ENCODE measurements at places on chromosomes 12 and 14.

GRCh38 chr12:67940780-67941243 is 48.4 kb upstream of the IFNG-AS1 start:
- no peak for DNase-seq

DNA sequence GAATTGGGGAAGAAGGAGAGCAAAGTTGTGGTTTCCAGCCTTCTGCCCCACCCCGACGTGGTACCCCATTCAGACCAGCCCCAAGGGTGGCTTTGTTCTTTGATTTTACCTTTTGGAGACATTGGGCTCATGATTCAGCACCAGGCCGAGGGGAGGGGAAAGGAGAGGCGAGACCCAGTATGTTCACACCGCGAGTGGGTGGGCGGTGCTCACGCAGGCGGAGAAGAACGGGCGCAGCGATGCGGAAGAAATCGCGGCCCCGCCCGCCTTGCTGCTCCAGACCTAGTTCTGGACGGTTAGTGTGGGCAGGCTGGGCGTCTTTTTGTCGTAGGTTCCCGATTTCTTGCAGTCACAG is 963 bp downstream of the ATL1 start:
- DNase-seq, result peak; percentile 75

GRCh38 chr12:125902991-125903390 is 837.8 kb downstream of the AACS start:
- no peak for DNase-seq

- DNase-seq, result no peak
Measured at GRCh38 chr12:38157274-38157932, 159.2 kb upstream of the ALG10B start.

DNA sequence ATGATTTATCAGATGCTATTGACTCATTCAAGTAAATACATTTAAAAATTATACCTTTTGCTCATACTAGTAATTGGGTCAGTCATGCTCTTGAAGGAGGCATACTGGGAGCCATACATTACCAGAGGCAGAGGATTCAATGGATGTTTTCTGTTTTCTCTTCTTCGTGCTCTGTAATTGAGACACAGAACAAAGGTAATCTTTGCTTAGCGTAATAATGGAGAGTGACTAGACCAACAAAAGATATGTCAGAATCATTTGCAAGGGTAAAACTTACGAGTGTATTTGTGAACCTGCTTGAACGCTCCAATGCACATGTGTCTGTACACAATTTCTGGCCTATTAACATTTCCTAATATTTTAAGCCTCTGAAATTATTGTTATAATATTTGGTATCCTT is 296.4 kb downstream of the FOXG1 start:
- no peak for DNase-seq

GRCh38 chr12:124338448-124338847 is 43.6 kb downstream of the RFLNA start:
- no peak for DNase-seq

GRCh38 chr12:117149431-117149830 is 40.8 kb downstream of the FBXO21 start:
- DNase-seq, result no peak

DNA sequence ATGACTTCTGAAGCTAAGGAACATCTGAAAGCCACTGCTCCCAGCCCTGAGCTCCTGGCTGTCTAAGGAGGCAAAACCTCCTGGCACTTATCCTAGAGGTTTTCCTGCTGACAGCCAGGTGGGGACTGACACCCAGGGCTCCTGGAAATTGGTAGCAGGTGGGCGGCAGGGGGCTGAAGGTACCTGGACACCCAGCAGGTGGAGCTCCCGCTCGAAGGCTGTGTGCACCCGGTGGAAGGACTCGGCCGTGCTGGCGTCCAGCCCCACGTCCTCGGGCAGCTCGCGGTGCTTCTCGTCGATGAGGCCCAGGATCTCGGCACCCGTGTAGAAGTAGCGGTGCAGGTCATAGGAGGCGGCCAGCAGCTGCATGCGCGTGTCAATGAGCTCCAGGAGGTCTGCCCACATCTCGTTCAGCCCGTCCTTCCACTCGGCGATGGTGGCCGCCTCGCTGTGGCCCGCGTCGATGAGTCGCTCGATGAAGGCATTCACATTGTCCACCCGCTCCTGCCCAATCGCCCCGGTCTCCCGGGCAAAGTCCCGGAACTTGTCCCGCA is 68.2 kb downstream of the PLEKHG3 start:
- no peak for DNase-seq

DNA sequence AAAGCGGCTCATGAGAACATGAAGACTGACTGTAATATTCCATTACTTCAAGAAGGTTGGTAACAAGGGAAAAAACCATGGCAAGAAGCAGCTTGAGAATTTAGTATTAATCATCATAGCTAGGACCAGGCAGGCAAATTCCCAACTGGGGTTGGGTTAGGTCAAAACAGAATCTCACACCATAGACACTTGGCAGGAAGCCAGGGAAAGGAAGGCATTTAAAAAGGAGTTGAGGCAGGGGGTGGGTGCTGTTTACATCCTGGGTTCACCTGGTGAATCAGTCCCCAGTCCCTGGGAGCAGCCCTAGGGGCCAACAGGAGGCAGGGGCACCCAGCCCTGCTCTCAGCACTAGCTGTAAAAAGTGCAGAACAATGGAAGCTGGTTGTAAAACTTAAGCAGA is 108.6 kb downstream of the EGLN3 start:
- DNase-seq, result no peak

DNA sequence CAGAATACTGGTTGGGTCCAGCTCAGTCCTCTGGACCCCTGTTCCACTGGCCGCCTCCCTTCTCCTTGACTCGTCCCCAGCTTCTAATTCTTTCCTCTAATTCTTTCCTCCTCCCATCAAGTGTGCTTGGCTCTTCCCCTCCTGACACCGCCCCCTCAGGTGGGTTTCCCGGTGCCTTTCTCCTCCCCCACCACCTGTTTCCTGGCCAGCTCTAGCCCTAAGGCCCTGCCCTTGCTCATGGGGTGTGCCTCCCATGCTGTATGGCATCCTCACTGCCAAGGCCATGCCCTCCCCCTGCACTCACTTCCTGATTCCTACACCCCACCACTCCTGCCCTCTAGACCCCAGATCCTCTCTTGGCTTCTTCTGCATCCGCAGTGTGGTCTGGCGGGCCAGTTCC is 12.1 kb upstream of the EML1 start:
- DNase-seq, result no peak

GRCh38 chr12:97093187-97093683 is 186.2 kb downstream of the NEDD1 start:
- no peak for DNase-seq

DNA sequence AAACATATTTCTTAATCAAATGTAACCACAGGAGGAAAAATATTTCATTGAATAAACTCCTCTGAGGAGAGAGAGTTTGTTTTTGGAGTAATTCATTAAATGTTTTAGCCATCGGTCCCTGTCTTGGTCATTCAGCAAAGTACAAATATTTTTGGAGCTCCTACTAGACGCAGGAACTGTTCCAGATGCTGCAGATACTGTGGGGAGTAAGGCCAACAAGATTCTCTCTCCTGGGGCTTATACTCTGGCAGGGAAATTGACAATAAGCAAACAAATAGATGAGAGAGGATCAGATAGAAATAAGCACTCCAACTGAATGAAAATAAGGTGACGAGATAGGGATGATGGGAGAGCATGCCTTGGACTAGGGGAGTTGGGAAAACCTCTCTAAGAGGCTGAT is 264.1 kb downstream of the TTC8 start:
- DNase-seq, result no peak

DNA sequence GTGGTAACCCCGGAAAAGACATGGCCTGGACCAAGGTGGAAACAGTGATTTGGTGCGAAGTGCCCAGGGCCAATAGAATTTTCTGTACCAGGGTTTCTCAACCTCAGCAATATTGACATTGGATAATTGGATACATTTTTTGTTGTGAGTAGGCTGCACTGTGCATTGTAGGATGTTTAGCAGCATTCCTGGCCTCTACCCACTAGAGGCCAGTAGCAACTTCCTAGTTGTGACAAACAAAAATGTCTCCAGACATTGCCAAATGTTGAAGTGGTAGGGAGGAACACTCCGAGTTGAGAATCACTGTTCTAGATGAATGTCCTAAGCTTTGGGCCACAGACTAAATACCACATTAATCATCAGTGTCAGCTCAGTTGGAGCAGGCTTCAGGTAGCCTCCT is 6.2 kb upstream of the CGRRF1 start:
- no peak for DNase-seq

- no peak for DNase-seq
Measured at GRCh38 chr14:100256339-100256895, 17.5 kb downstream of the YY1 start.

- DNase-seq, result no peak
Measured at GRCh38 chr14:99937475-99938244, 127.6 kb upstream of the EVL start.

GRCh38 chr14:94164685-94165431 is 9.3 kb upstream of the PPP4R4 start:
- no peak for DNase-seq

DNA sequence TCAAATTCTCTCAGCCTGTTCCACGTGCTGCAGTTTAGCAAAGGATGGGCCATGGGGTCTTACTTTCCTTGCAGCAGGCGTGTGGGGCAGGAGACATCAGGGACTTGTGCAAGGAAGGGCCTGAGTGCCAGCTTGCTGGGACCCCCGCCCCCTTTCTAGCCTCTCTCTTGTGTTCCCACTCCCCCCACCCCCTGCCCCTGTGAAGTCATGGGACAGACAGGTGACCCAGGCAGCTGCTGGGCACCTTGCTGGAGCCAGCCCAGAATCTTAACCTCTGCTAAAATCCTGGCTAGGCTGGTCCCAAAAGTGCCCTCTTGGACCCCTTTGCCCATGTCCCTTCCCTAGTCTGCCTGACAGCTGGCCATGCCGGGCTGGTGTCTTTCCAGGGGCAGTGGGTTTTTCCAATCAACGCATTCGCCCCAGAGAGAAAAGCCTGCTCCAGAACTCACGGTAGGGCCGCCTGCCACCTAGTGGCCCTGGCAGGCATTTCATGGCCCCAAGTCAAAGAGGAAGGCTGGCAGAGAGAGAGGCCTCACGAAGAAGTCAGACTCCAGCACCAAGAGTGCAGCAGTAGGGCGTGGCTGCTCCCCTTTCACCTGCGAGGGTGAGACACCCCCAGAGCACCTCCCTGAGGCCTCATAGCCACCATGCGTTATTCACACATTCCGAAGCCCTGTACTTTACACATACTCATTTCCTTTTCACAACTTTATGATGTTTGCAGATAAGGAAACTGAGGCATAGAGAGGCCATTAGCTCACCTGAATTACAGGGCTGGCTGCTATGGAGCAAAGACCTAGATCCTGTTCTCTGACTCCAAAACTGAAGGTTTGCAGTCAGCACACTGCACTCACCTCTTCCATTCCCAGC is 67.4 kb downstream of the LGMN start:
- peak; percentile 83 for DNase-seq

GRCh38 chr12:90741611-90742010 is 213.4 kb downstream of the CCER1 start:
- no peak for DNase-seq

- no peak for DNase-seq
Measured at GRCh38 chr12:110304061-110304551, 23.1 kb downstream of the ATP2A2 start.

GRCh38 chr14:37124614-37125013 is 47.8 kb downstream of the SLC25A21 start:
- DNase-seq, result no peak

- no peak for DNase-seq
Measured at GRCh38 chr12:9615420-9616136, 7.9 kb upstream of the KLRB1 start.

Measured in stimulated activated CD8-positive, alpha-beta memory T cell treated with anti-CD3 and anti-CD28 coated beads, Interleukin-4, amount 100 ng/mL, for 48 hours (primary cell).